ENCODE measurements at places on chromosomes 7 and 10.
A peak's percentile ranks its signal among the peaks of the same experiment; 100 is the strongest.

DNA sequence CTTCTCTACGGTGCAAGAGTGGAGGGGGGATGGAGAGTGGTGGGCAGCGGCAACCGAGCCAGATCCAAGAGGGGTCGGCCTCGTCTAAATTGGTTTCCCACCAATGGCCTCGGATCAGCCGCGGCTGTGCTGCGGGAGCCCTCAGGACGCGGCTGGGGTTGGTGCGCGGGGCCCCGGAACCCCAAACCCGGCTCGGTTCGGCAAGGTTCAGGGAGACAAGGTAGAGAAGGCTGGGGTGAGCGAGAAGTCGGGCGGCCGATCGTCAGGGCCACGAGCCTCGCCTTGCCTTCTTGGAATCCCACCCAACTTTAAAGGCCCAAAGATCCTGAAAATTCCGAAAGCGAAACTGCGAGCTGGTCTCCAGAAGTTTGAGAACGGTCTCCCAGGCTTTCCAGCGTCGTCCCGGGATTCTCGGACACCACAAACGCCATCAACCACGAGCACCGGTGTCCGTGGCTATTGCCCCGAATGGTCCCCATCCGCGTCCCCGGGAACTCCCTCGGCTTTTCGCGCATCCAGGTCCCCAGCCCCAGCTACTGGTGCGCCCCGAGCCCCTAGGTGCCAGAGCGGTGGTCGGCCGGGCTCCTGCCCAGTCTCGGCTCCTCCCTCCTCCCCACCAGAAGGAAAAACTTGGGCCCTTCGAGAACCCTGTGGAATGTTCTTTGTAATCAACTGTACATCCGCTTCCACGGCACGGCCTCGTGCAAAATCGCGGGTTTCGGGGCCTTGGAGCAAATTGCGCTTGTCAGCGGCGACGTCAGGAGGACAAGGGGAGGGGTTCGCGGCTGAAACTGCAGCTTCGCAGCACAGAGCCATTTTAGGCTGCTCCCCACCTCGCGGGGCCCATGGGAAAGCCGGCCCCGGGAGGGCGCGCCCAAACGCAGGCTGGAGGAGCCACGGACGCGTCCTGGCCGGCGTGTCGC lies 3.2 kb downstream of the SFMBT2 start:
- no peak for DNase-seq

DNA sequence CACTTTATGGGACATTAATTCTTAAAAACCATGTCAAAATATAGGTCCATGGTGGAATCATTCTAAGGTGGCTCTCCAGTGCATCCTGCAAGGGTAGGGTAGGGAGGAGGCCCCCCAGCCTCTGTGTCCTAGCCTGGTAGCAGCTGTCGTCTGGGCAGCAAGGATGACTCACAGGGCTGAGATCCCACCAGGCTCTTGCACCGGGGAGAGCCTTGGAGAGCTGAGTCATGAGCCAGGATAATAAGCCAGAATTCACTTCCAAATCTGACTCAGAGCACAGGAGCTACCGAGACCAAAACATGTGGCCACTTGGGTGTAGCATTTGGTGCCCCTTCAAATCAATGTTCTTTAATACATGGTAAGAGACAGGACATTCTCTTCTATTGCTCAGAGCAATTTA lies 298.5 kb downstream of the NEBL start:
- DNase-seq = peak; percentile 86

GRCh38 chr10:129939416-129940275 lies 24.4 kb downstream of the EBF3 start:
- no peak for DNase-seq

DNA sequence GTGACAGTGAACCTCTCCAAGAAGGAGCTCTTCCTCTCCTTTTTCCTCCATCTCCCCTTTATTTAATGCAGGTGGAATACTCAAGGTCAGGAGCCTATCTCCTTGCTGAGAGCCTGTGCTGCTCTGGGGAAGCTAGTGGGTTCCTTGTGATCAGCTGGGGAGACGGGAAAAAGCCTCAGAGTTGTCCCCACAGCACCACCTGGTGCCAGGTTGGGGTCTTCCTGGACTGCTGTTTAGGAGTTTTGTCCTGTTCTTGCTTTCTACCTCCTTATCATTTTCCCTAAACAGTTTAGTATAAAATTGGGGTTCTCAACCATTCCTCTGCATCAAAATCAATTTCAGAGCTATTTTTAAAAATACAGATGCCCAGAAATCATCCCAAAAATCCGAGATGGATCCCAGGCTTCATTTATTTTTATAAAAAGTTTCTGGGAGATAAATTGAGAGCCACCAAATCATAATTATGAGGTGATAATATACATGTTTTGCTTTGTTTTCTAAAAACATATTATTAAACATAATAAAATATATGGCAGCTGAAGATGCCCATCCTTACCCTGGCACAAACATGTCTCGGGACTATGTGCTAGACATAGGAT lies 44.3 kb downstream of the MACC1 start:
- DNase-seq = peak; percentile 78

GRCh38 chr7:3821488-3821887 lies 520.4 kb downstream of the SDK1 start:
- DNase-seq = no peak

GRCh38 chr10:29900865-29901264 lies 158.5 kb downstream of the JCAD start:
- DNase-seq = no peak

DNA sequence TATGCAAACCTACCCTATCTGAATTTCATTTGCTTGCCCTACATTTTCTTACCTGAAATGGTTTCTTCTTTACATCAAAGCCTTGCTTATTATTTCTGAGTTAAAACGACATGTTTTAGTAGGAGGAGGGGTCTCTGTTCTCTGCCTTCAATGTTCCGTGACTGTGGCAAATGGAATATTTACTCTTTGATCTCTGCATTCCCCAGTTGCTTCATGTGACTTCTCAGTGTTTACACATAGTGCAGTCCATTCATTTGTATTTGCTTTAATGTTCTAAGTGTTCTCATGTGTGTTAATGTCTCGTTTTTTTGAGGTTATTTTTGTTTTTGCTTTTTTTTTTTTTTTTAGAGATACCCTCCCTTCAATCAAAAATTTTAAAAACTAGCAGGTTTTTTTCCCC lies 75.8 kb downstream of the GNAI1 start:
- DNase-seq = peak; percentile 82

DNA sequence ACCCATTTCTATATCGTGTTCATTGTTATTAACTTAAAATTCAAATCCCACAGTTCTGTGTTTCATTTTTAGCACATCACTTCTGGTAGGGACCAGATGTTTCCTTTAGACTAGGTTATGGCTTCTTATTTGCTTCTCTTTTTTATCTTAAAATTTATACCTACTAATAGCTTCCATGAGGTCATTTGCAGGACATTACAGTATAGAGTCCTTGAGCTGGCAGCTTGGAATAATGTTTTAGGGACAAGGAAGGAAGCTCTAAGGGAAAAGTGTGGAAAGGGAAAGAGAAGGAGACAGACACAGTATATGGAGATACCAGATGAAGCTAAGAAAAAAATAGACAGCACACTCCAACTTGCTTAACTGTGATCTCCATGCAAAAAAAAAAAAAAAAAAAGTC lies 48.8 kb upstream of the CD36 start:
- no peak for DNase-seq

- DNase-seq = no peak
Observed at GRCh38 chr7:37353949-37354655, 94.6 kb downstream of the ELMO1 start.

- no peak for DNase-seq
Observed at GRCh38 chr10:85580585-85580984, 786.0 kb downstream of the GRID1 start.

- no peak for DNase-seq
Observed at GRCh38 chr7:25305831-25306230, 77.5 kb upstream of the NPVF start.

Measured in choroid plexus epithelial cell (primary cell).